PC-3 (cell line): ENCODE measurements at places on chromosomes 3 and 15. TPM values are rescaled to one million over a fixed set of nuclear protein-coding genes. Genes with fewer than 3 reads are reported as not detected.

GRCh38 chr3:139120086-139121056 lies 75.7 kb upstream of the PRR23C start:
- H3K4me3 ChIP-seq: no peak overlapping the region
- no peaks in the 10 kb centered on the region for H3K27me3 ChIP-seq
- peak; percentile 28 for DNase-seq
- no peak overlapping the region for H3K27ac ChIP-seq

DNA sequence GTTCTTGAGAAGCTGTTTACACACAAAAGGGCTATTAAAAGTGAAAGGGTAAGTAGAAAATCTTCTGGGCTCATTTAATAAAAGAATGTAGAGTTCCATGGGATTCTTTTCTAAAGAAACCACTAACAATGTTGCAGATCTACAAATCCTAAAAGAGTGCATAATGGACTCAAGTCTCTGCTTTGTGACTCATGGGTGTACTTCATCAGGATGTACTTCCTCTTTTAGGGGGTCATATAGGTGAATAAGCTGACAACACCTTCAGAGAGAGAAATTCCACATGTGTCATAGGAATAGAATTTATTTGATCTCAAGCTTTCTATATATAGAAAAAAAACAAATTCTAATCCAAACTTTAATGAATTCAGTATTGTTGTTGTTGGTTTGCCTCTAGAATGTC lies 355.5 kb downstream of the TIGIT start:
- H3K27me3 ChIP-seq: no peaks in the 10 kb centered on the region
- no peaks in the 10 kb centered on the region for H3K36me3 ChIP-seq
- no peak overlapping the region for H3K4me3 ChIP-seq
- peak; percentile 56 for DNase-seq
- peaks cover 16% of the 10 kb centered on the region; the same call in 1 of the 2 replicates for H3K4me1 ChIP-seq

SUSD5 gene
- not detected in 2 replicates for total RNA-seq

GRCh38 chr15:59532770-59533379 lies 78.7 kb upstream of the GCNT3 start:
- no peaks in the 10 kb centered on the region for H3K27me3 ChIP-seq
- no peaks in the 10 kb centered on the region for H3K36me3 ChIP-seq
- H3K4me1 ChIP-seq: no peaks in the 10 kb centered on the region; the same call in 1 of the 2 replicates
- DNase-seq: peak; percentile 67

BCL2A1 gene
- total RNA-seq: 16.9 and 21.1 TPM in 2 replicates

DNA sequence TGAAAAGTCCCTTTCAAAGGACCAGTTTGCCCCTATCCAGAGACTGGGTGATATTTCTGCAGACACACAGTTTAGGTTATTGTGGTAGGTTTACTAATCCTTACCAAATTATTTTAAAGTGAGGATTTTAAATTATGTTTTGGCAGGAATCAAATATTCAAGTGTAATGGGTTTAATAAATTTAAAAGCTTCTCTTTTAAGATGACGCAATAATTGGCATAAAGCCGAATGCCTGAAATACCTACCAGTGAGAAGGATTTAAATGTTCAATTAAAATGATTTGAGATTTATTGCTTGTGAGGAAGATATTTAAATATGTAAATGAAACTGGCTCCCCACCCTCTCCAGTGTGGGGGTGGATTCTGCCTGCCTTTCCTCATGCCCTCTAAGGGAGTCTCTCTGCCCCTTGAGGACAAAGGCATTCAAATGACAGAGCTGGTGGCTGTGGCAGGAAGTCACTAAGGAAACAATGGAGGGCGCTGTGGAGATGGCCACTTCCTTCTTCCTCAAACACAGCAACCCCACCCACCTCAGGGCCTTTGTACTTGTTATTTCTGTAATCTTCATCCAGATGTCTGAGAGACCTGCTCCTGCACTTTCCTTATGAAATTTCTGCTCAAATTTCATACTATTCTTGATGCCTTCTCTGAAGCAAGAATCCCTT lies 131.7 kb downstream of the TNIK start:
- no peaks in the 10 kb centered on the region for H3K4me1 ChIP-seq
- H3K36me3 ChIP-seq: no peaks in the 10 kb centered on the region
- no peak overlapping the region for H3K4me3 ChIP-seq
- peak; percentile 48 for DNase-seq
- no peaks in the 10 kb centered on the region for H3K27me3 ChIP-seq

GRCh38 chr15:38690719-38691332 lies 126.2 kb upstream of the RASGRP1 start:
- no peaks in the 10 kb centered on the region for H3K36me3 ChIP-seq
- no peak overlapping the region for H3K27ac ChIP-seq
- peak; percentile 84 for DNase-seq
- no peak overlapping the region for H3K4me3 ChIP-seq
- H3K27me3 ChIP-seq: no peaks in the 10 kb centered on the region

DNA sequence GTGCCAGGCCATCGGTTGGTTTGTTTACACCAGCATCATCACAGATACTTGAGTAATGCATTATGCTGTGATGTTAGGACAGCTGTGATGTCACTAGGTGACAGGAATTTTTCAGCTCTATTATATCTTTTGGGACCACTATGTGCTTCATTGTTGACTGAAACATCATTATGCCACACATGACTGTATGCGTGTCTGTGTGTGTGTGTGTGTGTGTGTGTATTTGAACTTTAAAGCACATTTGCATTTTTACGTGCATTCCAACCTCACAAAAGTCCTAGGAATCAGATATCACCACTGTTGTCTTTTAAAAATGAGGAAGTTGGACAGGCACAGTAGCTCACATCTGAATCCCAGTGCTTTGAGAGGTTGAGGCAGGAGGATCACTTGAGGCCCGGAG lies 223.0 kb downstream of the TBL1XR1 start:
- peak; percentile 16 for DNase-seq
- no peaks in the 10 kb centered on the region for H3K27me3 ChIP-seq
- no peaks in the 10 kb centered on the region for H3K4me1 ChIP-seq
- no peaks in the 10 kb centered on the region for H3K36me3 ChIP-seq

WDR76 gene
- total RNA-seq: 29.0 and 29.7 TPM in 2 replicates

PXK gene
- total RNA-seq: 11.1 and 14.5 TPM in 2 replicates

- no peak overlapping the region for H3K4me3 ChIP-seq
- no peak overlapping the region for H3K27ac ChIP-seq
- H3K36me3 ChIP-seq: no peaks in the 10 kb centered on the region
- no peaks in the 10 kb centered on the region for H3K4me1 ChIP-seq
These were observed 518.6 kb downstream of the GBE1 start for GRCh38 chr3:81242871-81243270.

GRCh38 chr3:197356275-197356674 lies 57.9 kb upstream of the DLG1 start:
- H3K36me3 ChIP-seq: no peaks in the 10 kb centered on the region
- no peak overlapping the region for H3K27ac ChIP-seq
- no peak for DNase-seq
- H3K4me3 ChIP-seq: no peak overlapping the region
- H3K4me1 ChIP-seq: peaks cover 4% of the 10 kb centered on the region; the same call in 1 of the 2 replicates
- H3K27me3 ChIP-seq: no peaks in the 10 kb centered on the region

- DNase-seq: peak; percentile 95
- no peaks in the 10 kb centered on the region for H3K27me3 ChIP-seq
- peak overlapping the region; percentile 80 for H3K27ac ChIP-seq
- H3K4me3 ChIP-seq: peak overlapping the region; percentile 47
These were observed 60.7 kb downstream of the RPL22L1 start for GRCh38 chr3:170809007-170809974.

DNA sequence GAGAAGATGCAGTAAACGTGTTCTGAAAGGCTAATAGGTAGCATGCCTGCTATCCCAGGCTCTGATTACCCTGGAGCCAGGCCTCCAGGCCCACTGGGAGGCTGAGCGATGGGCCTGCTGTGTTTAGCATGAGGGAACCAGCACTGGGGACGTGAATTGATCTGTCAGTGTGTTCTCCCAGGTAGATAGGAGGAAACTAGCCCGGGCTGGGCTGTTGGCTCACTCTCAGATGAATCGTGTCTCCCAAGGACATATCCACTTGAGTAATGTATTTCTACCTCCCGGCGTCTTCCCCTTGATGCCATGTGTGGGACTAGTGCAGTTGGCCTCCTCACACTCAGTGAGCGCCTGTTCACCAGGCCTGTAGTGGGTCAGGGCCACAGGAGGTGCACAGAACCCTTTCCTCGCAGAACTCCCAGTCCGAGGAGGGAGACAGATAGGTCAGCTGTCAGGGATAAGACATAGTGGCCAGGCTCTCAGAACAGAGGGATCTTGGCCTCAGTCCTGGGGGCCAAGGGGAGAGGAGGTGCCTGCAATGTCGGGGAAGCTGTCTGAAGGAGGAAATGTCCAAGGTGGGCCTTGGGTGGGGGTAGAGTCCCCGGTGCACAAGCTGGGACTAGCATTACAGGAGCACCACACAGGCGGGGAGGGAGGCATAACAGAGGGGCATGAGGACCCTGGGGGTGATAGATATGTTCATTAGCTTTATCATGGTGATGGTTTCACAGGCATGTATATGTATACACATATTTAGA lies 111.7 kb downstream of the DNAJB8 start:
- DNase-seq: no peak
- no peak overlapping the region for H3K4me3 ChIP-seq
- H3K36me3 ChIP-seq: no peaks in the 10 kb centered on the region

DNA sequence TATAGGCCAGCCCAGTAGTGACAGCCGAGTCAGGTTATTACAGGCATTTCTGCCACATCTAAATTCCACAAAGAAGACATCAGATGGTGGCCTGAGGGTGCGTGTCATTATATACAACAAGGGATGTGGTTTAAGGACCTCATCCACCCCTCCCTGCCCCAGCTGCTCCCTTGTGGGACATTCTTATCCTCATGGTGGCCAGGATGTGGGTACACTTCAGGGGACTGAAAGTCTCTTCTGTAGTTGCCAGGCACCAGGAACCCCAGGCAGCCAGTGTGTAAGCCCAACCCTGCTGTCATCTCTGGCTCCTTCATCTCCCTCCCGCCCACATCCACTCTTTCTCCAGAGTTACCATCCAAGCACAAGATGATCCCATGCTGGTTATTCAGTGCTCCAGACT lies 224.9 kb upstream of the TOPAZ1 start:
- peak; percentile 19 for DNase-seq
- no peaks in the 10 kb centered on the region for H3K4me1 ChIP-seq
- no peaks in the 10 kb centered on the region for H3K36me3 ChIP-seq
- no peak overlapping the region for H3K27ac ChIP-seq

DNA sequence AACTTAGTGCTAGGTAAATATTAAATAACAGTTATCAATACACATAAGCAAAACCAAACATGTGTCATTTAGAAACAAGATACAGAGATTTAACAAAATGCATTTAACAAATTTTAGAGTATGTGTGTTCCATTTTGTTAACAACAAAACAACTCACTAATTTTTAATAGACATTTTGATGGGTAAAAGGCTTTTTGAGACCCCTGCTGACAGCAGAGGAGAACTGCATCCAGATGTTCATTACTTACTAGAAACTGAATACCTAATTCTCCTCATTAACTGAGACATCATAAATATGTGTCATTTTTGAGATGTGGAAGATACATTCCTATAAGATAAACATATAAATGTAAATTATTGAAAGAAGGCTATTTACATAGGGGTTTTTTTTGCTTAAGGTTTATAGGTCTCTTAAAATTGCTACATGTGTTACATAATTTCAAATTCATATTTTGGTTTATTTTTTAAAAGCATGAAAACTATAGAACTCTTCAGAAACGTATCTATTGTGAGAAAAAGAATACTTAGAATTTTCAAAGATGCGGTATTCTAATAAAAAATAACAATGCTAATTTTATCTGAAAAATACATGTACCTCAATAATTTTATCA lies 1009.8 kb downstream of the TUSC7 start:
- no peaks in the 10 kb centered on the region for H3K27me3 ChIP-seq
- H3K4me3 ChIP-seq: no peak overlapping the region
- no peaks in the 10 kb centered on the region for H3K36me3 ChIP-seq
- H3K4me1 ChIP-seq: no peaks in the 10 kb centered on the region
- peak; percentile 47 for DNase-seq

GRCh38 chr3:54862526-54862925 lies 65.3 kb downstream of the LRTM1 start:
- H3K4me1 ChIP-seq: peaks cover 11% of the 10 kb centered on the region
- no peaks in the 10 kb centered on the region for H3K27me3 ChIP-seq
- no peak overlapping the region for H3K4me3 ChIP-seq
- no peaks in the 10 kb centered on the region for H3K36me3 ChIP-seq
- no peak overlapping the region for H3K27ac ChIP-seq

B2M gene
- total RNA-seq: 476 and 608 TPM in 2 replicates

DNA sequence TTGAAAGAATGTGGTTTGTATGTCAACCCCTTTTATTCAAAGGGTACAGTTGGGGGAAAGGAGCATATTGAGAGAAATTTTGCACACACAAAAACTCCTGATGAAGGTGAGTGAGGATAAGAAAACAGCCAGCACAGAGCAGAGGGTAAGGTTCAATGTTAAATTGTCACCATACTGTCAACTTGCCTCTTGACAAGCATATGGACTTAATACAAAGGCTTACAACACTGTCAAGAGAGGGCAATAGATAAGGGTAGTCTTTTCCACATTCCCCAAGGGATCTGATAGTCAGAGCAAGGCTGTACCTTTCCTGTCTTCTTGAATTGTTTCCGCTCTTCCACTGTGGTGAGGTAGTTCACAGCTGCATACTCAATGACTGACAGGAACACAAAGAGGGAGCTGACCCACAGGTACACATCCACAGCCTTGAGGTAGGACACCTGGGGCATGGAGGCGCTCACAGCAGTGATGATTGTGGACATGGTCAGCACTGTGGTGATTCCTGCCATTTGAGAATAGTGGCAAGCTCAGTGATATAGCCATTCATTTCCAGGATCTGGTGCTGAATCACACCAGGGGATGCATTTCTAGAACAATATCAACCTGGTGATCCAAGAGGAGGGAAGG lies 20.4 kb upstream of the RIOX2 start:
- H3K36me3 ChIP-seq: no peaks in the 10 kb centered on the region
- H3K4me3 ChIP-seq: no peak overlapping the region

MYO5C gene
- total RNA-seq: 16.7 and 17.7 TPM in 2 replicates

ADAMTS17 gene
- total RNA-seq: 5.5 and 6.9 TPM in 2 replicates

DNA sequence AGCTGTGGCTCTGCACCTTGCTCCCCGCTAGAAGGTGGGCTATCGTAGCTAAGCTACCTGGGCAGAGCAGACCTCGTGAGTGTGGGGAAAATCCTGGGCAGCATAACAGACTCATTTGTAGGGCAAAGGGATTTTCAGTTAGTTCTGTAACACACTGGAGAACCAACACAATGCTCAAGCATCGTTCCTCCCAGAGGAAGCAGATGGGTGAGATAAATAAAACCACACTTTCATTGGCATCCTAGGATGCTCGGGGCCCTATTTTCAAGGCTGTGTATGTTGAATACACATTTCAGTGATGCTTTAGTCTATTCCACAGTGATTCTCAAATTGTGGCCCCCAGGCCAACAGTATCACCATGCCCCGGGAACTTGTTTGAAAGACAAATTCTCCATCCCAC lies 20.0 kb downstream of the LIPC start:
- no peaks in the 10 kb centered on the region for H3K27me3 ChIP-seq
- no peak for DNase-seq
- peaks cover 15% of the 10 kb centered on the region for H3K4me1 ChIP-seq
- no peak overlapping the region for H3K4me3 ChIP-seq

RASGRF1 gene
- total RNA-seq: not detected in 2 replicates
